ENCODE measurements at places on chromosomes 1 and 21. TPM values are rescaled to one million over a fixed set of nuclear protein-coding genes. Genes with fewer than 3 reads are reported as not detected.

GRCh38 chr1:166703726-166704462 lies 135.4 kb upstream of the POGK start:
- DNase-seq, result no peak

DNA sequence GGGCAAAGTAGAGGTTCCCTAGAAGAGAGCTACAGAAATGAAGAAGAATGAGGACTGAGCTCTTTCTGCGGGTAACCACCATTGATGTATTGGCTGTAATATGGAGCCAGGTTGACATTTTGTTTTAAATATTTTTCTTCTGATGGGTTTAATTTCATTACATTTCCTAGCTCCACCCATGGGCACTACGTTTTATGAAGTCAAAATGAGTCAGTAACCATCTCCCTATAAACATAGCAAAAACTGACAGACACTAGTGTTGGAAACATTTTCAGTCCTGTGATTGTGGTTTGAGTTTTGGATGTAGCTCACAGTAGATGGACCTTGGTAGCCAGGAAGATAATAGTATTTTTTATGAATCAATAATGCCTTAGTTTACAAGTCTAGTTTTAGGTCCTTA lies 470.4 kb upstream of the B3GALT2 start:
- DNase-seq, result no peak

DNA sequence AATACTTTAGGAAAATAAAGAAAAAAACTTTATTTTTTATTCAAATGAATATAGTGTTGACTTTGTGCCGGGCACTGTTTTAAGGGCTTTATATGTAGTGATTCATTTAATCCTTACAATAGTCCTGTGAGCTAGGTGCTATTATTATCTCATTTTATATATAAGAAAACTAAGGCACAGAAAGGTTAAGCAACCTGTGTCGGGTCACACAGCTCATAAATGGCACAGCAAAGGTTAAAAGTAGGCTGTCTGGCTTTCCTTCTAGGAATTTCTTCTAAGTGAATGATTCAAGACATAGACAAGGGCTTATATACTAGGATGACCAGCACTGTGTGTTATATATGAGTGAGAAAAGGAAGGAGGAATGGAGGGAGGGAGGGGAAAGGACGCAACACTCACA lies 35.4 kb downstream of the SEC16B start:
- no peak for DNase-seq

DNA sequence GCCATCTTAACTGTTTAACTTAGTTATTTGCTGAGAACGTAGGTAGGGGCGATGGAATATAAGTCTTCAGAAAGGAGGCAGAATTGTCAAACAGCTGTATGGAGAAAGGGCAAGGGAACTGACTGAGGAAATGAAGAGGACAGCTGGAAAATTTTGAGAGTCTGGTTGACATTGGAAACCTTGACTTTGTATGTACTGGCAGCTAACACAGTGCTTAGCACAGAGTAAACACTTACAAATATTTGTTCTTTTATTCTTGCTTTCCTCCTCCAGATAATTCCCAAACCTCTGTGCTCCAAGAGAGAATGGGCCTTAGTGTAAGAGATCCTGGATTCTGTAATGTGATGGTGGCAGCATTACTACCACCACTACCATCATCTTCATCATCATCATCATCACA lies 91.3 kb downstream of the ZSCAN20 start:
- DNase-seq, result no peak

DNA sequence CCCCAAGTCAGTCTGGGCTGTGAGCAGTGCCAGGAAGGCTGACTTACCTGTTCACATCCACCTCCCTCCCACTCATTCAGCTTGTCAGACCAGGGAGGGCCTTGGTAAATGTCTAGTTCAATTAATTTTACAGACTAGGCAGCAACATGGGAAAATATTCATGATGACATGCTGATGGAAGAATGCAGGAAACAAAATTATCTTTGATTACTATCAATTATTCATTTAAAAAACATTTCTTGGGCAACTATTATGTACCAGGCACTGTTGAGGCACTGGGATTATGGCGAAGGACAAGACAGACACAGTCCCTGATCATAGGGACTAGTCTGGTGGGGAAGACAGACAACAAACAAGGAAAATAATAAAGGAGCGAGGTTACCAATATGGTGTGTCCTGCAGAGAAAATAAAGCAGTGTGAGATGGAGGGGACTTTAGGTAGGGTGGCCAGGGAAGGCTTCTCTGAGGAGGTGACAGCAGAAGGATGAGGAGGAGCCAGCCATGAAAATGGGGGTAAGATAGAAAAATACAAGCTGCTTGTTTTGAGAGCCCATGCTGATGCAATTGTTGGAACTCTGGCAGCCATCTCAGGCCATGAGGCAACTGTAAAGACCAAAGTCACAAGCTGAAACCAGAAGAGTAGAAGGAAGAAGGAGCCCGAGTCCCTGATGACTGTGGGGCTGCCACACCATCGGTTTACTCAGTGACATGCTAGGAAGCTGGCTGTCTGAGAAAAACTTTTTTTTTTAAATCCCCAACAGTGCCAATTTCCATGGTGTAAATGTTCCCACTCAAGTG lies 14.0 kb downstream of the TRIM62 start:
- DNase-seq, result no peak

DNA sequence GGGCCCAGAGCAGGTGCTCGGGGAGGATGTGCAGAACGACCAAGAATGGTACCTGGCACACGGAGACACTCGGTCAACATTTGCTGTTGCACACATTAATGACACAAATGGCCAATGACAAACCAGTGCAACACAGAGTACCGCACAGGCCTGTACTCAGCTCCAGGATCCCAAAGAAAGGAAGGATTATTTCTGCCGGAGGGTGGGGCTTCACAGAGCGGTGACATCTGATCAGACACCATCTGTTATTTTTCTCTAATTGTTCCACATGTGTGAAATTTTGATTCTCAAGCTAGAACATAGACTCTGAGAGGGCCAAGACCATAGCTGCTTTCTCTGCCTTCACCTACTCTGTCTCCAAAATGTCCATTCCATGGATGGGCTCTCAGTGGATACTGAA lies 100.4 kb downstream of the MRPL37 start:
- no peak for DNase-seq

DNA sequence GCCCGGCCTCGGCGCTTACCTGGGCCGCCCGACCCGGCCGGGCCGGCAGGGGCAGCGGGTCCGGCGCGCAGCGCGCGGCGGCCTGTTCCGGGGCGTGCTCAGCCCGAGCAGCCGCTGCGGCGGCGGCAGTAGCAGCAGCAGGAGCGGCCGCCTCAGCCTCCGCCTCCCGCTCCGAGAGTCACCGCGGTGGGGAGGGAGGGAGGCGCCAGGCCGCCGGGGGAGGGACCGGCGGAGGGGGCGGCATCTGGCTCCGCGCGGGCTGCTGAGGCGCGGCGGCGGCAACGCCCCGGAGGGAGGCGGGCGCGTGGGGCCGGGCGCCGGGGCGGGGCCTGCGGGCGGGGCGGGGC lies at the start of gene CTNNBIP1:
TSS of gene CTNNBIP1 (minus strand) at position 194 of the 347 bp plus-strand sequence. CDS start 38,205 bp downstream, outside the sequence.
- no peak for DNase-seq

DNA sequence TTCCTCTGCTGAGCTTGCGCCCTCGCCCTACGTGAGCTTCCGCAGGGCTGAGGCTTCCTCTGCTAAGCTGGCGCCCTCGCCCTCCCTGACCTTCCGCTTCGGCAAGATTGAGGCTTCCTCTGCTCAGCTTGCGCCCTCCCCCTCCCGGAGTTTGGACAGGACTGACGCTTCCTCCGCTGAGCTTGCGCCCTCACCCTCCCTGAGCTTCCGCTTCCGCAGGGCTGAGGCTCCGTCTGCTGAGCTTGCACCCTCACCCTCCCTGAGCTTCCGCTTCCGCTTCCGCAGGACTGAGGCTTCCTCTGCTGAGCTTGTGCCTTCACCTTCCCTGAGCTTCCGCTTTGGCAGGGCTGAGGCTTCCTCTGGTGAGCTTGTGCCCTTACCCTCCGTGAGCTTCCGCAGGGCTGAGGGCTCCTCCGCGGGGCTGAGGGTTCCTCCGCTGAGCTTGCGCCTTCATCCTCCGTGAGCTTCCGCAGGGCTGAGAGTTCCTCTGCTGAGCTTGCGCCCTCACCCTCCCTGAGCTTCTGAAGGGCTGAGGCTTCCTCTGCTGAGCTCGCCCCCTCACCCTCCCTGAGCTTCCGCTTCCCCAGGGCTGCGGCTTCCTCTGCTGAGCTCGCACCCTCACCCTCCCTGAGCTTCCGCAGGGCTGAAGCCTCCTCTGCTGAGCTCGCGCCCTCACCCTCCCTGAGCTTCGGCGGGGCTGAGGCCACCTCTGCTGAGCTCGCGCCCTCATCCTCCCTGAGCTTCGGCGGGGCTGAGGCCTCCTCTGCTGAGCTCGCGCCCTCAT lies 753.6 kb upstream of the TPTE start:
- no peak for DNase-seq

- no peak for DNase-seq
Observed at GRCh38 chr1:159005676-159006075, 4.0 kb upstream of the IFI16 start.

DNA sequence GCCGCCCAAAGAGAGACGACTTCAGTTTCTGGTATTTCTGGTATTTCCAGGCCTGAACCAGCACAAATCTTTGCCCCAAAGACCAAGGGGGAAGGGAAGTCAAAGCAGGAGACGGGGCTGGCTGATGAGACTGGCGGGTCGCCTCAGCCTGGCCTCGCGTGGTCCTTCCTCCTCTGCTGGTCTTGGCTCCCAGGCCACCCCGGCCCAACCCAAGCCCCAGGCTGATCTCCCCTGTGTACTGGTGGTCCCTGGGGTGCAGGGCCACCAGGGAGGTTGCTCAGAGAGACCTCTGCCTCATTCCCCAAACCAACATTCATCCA lies 19.9 kb downstream of the WNT4 start:
- DNase-seq, result no peak

GRCh38 chr1:15678578-15678977 lies 5.5 kb upstream of the PLEKHM2 start:
- DNase-seq, result peak; percentile 32

DNA sequence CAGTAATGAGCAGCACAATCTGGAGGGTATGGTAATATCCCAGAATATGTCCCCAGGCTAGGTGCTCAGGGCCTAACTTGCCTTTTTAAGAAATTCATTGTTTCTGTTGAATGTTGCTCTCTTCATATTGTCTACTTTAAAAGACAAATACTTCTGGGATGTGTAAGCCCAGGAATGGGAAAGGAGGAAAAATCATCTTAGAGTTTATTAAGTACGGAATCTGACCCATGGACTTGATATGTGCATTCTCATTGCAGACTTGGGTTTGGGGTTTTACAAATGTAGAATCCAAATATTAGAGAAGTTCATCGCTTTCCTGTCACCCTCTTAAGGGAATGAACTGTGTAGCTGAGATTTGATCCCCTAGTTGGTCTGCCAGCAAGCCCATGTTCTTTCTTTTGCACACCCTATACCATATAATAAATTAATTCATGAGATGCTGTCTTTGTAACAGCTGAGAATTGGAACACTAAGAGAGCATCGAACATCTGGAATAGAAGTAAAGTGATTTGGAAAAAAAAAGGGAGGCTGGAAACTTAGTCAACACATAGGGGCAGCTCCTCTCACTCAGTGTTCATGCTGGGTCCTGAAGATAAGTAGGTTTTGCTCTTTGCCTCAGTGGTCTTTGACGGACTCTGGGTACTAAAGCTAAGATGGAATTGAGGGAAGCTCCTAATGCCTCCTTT lies 235.8 kb upstream of the C1orf105 start:
- no peak for DNase-seq

DNA sequence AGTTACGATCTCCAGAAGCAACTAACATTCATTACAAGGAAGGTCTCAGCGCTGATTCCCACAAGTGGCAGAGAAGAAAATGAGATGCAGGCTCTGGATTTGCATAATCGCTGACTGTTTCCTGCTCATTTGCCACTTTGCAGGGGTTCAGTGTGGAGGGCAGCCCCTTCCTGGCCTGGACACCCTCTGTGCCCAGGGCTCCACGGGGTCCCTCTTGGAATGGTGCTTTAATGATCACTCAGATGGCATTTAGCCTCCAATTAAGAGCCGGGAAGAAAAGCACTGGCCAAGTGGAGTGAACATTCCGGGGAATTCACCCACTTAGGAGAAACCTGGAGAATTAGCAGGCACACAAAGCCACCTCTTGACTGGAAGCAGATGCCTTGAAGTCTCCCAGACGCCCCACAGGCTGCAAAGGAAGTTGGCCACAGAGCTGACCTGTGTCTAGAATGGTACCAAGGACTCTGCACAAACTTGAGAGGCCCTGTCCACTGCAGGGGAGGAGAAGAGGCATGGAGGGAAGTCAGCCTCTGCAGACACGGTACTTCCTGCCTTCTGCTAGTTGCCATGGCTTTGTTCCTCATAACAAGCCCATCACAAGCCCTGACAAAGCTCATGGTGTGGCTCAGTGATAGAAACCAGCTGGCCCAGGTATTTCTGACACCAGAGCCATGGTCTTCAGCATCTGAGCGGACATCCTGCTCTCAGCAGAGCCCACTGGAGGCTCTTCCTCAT lies 157.2 kb downstream of the KAZN start:
- DNase-seq, result no peak

The DMBX1 gene
- total RNA-seq, result 0.05 TPM

The C1orf226 gene
- total RNA-seq, result 0.16 TPM

The SUSD4 gene
- 2.2 TPM for total RNA-seq

The DEDD gene
- 33.9 TPM for total RNA-seq
